ENCODE measurements at places on chromosomes 1 and 21.

- no peak for DNase-seq
These were observed 222.7 kb upstream of the OLFM3 start for GRCh38 chr1:102219463-102219862.

DNA sequence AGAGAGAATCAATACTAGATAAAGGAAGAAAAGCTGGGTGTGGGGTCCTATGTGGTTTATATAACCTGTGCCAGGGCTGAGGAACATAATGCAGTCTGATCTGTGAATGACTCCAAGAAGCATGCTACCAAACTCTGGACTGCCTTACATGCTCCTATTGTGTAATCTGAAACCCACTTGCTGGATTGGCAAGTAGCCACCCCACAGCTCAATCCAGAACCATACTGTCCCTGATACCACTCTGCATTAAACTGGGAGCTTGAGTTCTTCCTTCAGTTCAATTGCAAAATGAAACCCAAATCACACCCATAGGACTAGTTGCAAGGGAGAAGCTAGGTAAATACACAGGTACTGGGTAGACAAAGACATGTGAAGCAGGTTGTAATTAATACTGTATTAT lies 115.4 kb upstream of the NEGR1 start:
- DNase-seq, result peak; percentile 77

DNA sequence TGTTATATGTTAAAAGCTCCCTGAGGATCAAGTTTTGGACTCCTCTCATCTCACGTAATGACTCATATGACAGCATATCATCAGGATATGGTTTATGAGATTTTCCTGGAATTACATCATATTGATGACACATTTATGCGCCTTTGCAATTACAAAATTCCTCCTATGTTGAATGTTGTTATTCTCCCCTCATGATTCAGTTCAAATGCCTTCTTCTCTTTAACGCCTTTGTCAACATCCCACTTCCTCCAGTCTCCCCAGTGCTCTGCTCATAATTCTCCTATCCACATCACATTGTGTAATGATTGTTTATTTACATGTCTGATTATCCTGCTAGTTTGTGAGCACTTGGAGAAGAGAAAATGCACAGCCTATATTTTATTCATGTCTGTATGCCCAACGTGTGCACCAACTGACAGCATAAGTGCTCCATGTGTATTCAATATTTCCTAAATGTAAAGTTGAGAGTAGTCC lies 80.9 kb upstream of the BACH1 start:
- DNase-seq, result peak; percentile 94

- no peak for DNase-seq
These were observed 35.7 kb upstream of the HLX start for GRCh38 chr1:220843481-220844011.

GRCh38 chr1:93483200-93483599 lies 35.3 kb downstream of the FNBP1L start:
- peak; percentile 35 for DNase-seq

- DNase-seq, result no peak
These were observed at the start of gene B3GALT6 for GRCh38 chr1:1232208-1232795. Gene B3GALT6, plus strand, starts transcription at chr1:1232237. Its CDS starts 42 bp downstream, at chr1:1232279.

- DNase-seq, result no peak
These were observed 4.2 kb upstream of the KLHDC8A start for GRCh38 chr1:205360891-205361290.

GRCh38 chr1:43898981-43899380 lies 34.6 kb upstream of the ARTN start:
- no peak for DNase-seq

DNA sequence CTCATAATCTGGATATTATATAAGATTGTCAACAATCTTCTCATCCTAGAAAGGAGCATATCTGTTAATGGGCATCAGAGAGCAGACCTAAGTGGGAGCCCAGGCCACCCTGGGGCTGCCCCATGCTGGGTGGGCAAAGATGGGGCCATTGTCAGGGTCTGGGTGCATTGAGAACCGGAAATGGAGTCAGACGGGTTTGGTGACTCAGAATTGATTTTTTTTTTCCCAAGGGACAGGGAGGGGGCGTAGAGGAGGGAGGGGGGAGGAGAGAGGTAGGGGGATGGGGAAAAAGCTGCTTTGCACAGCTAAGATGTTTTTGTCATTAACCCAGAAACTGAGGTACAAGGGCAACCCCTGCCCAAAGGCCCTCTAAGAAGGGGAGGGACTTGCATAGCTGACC lies 1.3 kb downstream of the ATXN7L2 start:
- DNase-seq, result peak; percentile 25

- no peak for DNase-seq
These were observed 214.9 kb downstream of the GABPA start for GRCh38 chr21:25949701-25950100.

GRCh38 chr1:67916140-67916886 lies 83.0 kb upstream of the GNG12 start:
- DNase-seq, result no peak

All from GM23248 (cell line).